ENCODE measurements at places on chromosomes 2 and 18. TPM values are rescaled to one million over a fixed set of nuclear protein-coding genes. Genes with fewer than 3 reads are reported as not detected.
A peak's percentile ranks its signal among the peaks of the same experiment; 100 is the strongest.

DNA sequence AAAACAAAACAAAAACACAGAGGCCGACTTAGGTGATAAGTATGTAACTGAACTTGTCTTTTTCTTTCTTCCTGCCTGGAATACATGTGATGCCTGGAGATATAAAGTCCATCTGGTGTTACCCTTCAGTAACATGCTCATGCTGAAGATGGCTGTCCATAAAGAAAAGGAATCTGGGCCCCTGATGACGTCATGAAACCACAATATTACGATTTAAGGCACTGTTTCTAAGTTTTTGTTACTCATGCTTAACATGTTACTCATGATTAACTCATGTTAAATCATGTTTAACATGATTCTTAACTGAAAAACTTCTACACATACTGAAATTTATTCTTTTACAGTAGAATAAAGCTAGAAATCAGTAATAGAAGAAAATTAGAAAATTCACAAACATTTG lies 49.0 kb downstream of the STRADB start:
- no peak overlapping the region for H3K4me3 ChIP-seq
- no peaks in the 10 kb centered on the region for H3K36me3 ChIP-seq
- DNase-seq, result no peak
- no peak overlapping the region for H3K27ac ChIP-seq
- no peaks in the 10 kb centered on the region for H3K4me1 ChIP-seq

DNA sequence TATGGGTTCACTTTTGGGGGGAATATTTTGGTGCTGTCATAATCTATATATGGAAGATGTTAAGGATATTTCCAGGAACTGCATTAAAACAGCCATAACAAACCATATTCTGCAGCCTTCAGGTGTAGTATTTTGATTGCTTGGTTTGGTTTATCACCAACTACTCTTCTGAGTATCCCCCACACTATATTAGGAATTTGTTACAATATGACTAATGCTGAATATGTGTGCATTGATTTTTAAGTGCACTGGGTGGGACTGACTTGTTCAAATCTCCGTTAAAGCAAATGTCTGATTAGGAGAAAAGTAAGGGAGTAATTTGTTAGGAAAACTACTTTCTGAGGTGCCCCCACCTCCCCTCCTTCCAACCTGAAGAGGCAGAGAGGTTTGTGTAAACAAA lies 47.7 kb downstream of the SPTBN1 start:
- H3K27me3 ChIP-seq, result no peaks in the 10 kb centered on the region
- H3K36me3 ChIP-seq, result no peaks in the 10 kb centered on the region
- H3K27ac ChIP-seq, result no peak overlapping the region
- DNase-seq, result no peak
- no peak overlapping the region for H3K4me3 ChIP-seq

GRCh38 chr2:1891971-1892486 lies 147.7 kb upstream of the PXDN start:
- no peak overlapping the region for H3K4me3 ChIP-seq
- no peaks in the 10 kb centered on the region for H3K36me3 ChIP-seq
- no peak for DNase-seq
- H3K27ac ChIP-seq, result no peak overlapping the region
- H3K4me1 ChIP-seq, result no peaks in the 10 kb centered on the region
- H3K27me3 ChIP-seq, result no peaks in the 10 kb centered on the region

GRCh38 chr18:29753379-29753778 lies 1289.2 kb downstream of the DSC3 start:
- no peak for DNase-seq
- H3K36me3 ChIP-seq, result no peaks in the 10 kb centered on the region
- H3K27me3 ChIP-seq, result no peaks in the 10 kb centered on the region
- H3K27ac ChIP-seq, result no peak overlapping the region

DNA sequence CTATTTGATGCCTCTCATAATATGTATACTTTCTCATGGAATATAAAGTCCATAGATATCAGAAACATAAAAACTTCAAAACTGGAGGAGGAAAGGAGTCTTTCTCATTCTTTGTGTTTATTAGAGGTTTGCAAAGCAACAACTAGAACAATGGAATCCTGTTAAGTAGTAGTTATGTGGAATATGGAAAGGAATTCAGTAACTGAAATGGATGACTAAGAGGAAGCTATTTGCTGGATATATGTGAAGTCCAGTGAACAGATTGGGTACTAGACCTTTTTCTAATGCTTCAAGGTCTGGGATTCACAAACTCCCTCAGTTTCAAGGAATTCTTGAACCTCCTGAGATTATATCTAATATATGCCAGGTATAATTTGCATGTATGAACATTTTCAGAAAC lies 353.6 kb upstream of the FANCL start:
- no peak overlapping the region for H3K27ac ChIP-seq
- no peaks in the 10 kb centered on the region for H3K27me3 ChIP-seq
- H3K4me3 ChIP-seq, result no peak overlapping the region
- no peaks in the 10 kb centered on the region for H3K36me3 ChIP-seq
- no peaks in the 10 kb centered on the region for H3K4me1 ChIP-seq

GRCh38 chr2:119823734-119824334 lies 64.1 kb downstream of the PTPN4 start:
- no peak for DNase-seq
- H3K36me3 ChIP-seq, result no peaks in the 10 kb centered on the region
- H3K4me1 ChIP-seq, result no peaks in the 10 kb centered on the region

- H3K4me3 ChIP-seq, result no peak overlapping the region
- H3K36me3 ChIP-seq, result no peaks in the 10 kb centered on the region
Measured at GRCh38 chr18:54806526-54806925, 21.8 kb upstream of the RAB27B start.

GRCh38 chr2:202450785-202451184 lies 74.7 kb downstream of the BMPR2 start:
- no peak for DNase-seq
- no peaks in the 10 kb centered on the region for H3K36me3 ChIP-seq
- no peak overlapping the region for H3K27ac ChIP-seq
- H3K4me1 ChIP-seq, result no peaks in the 10 kb centered on the region

GRCh38 chr2:46632349-46632748 lies 153.0 kb downstream of the TMEM247 start:
- H3K36me3 ChIP-seq, result no peaks in the 10 kb centered on the region
- H3K27me3 ChIP-seq, result no peaks in the 10 kb centered on the region
- no peaks in the 10 kb centered on the region for H3K4me1 ChIP-seq
- peak overlapping the region; percentile 16 for H3K27ac ChIP-seq

DNA sequence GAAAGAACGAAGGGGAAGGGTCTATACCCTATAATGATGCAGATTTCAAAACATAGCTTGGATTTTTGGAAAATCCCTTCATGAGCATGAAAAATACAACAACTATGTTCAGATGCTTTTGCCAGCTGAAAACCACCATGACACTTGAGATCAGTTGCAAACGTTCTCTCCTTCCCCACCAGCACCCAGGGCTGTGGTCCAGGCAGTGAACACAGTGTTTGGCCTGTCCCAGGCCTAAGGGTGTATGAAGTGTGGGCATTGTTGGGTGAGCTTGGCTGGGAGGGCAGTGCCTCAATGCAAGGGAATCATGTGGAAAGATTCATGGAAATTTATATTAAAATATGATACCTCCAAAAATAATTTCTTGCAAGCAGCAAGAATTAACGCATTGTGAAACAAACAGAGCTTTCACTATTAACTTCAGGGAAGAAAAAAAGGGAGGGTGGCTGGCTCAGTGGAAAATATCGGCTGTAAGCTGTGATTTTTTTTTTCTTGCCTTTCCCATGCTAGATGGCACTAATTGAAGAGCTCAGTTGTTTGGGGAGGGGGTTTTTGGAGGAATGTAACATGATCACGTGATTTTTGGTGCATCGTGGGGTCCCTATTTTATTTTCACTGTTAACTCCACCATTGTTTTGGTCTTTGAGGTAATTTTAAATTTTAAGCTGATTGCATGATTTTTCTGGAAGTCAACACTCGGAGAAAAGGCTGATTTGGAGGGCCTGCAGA lies 52.0 kb downstream of the CDC42EP3 start:
- no peak overlapping the region for H3K4me3 ChIP-seq
- H3K27me3 ChIP-seq, result no peaks in the 10 kb centered on the region
- H3K27ac ChIP-seq, result no peak overlapping the region
- H3K36me3 ChIP-seq, result no peaks in the 10 kb centered on the region
- DNase-seq, result no peak

GRCh38 chr2:231765496-231765929 lies 15.6 kb downstream of the PDE6D start:
- no peak overlapping the region for H3K27ac ChIP-seq
- no peak for DNase-seq
- H3K36me3 ChIP-seq, result no peaks in the 10 kb centered on the region
- no peak overlapping the region for H3K4me3 ChIP-seq

- no peak for DNase-seq
- no peak overlapping the region for H3K27ac ChIP-seq
- H3K27me3 ChIP-seq, result no peaks in the 10 kb centered on the region
- no peaks in the 10 kb centered on the region for H3K4me1 ChIP-seq
- H3K36me3 ChIP-seq, result no peaks in the 10 kb centered on the region
Measured at GRCh38 chr2:128263902-128264331, 54.8 kb downstream of the HS6ST1 start.

DNA sequence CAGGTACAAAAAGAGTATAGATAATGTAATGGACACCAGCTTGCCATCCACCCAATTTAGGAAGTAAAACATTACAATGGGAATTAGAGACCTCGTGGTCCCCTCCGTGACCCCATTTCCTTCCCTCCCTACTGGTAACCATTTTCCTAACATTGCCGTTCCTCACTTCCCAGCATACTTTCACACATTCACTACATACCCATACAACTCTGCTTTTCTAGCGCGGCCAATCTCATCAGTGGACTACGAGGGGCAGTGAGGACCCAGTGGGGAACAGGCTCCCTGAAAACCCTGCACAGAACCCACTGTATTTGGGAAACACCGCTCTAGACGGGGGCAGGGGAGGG lies 1.1 kb downstream of the ENOSF1 start:
- H3K27me3 ChIP-seq, result no peaks in the 10 kb centered on the region
- no peak for DNase-seq
- H3K36me3 ChIP-seq, result no peaks in the 10 kb centered on the region
- peak overlapping the region; percentile 61 for H3K4me3 ChIP-seq
- peaks cover 7% of the 10 kb centered on the region for H3K4me1 ChIP-seq

DNA sequence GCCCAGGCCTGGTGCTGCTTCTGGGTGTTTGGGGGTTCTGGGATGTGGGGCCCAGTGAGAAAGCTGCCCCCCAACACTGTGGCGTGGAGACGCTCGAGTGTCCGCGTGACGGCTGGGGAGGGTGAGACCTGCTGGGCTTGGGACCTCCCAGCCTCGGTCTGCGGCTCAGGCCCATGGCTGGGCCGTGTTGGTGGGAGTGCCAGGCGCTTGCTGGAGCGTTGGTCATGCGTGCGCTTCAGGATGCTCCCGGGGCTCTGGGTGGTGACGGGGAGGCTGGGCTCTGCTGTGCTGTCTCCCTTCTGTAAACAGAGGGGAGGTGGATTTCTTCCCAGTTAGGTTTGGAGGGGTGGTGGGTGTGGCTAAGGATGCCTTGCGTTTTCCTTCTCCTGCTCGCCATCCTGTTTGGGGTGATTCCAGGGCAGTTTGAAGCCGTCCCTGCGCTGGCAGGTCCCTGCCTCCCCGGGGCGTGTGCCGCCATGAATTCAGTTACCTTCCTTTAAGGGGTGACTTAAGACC lies 606 bp downstream of the GAL3ST2 start:
- no peak overlapping the region for H3K4me3 ChIP-seq
- peak; percentile 13 for DNase-seq
- no peak overlapping the region for H3K27ac ChIP-seq
- H3K36me3 ChIP-seq, result no peaks in the 10 kb centered on the region

DNA sequence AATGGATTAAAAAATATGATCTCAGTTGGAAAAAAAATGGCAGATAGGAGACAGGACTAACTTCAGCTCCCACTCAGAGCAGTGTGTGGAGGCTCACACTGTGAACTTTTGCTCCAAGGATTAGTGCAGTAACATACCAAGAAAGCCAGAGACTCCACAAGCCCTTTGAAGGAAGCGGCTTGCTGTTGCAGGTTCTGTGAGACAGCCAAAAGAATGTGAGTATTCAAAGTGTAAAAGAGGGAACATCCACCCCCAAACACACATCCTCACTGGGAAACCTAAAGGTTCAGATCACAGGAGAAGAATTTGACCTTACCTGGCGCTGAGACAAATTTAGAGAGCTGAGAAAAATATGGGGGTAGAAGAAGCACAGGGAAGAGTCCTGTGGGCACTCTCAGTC lies 77.5 kb downstream of the FAM171B start:
- no peaks in the 10 kb centered on the region for H3K4me1 ChIP-seq
- no peak for DNase-seq
- no peaks in the 10 kb centered on the region for H3K27me3 ChIP-seq
- H3K27ac ChIP-seq, result peak overlapping the region; percentile 12
- no peak overlapping the region for H3K4me3 ChIP-seq
- no peaks in the 10 kb centered on the region for H3K36me3 ChIP-seq

DNA sequence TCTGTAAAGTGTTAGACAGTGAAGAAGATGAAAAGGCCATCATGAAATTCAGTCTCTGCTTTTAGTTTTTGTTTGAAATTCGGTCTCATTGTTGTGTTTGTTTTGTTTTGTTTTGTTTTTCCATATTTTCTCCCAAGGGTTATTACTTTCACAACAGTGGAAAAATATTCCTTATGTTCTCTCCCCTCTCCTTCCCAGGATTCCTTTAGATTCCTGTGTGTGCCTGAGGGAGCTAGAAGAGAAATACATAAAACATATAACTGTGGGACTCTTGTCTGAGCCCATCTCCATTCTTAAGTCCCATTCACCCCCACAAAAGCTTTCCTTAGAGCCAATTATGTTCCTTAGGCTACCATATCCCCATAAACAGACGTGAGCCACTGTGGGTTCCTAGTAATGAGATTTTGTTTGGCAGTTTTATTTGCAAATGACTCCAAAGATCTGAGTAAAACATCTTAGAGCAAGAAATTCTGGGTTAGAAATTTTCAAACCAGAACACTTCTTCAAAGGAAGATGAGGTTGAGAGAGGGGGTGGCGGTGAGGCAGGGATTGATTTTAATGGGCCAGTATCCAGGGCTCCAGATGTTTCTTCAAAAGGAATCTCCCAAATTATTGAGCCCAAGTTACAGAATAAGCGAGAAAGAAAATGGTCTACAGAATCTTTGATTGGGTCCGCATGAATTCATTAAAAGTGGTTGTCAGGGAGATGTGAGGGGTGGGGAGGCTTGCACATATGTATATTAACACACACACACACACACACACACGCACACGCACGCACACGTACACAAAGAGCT lies 157.8 kb upstream of the TNP1 start:
- no peaks in the 10 kb centered on the region for H3K27me3 ChIP-seq
- no peak for DNase-seq
- H3K36me3 ChIP-seq, result no peaks in the 10 kb centered on the region
- H3K4me1 ChIP-seq, result no peaks in the 10 kb centered on the region
- no peak overlapping the region for H3K27ac ChIP-seq

DNA sequence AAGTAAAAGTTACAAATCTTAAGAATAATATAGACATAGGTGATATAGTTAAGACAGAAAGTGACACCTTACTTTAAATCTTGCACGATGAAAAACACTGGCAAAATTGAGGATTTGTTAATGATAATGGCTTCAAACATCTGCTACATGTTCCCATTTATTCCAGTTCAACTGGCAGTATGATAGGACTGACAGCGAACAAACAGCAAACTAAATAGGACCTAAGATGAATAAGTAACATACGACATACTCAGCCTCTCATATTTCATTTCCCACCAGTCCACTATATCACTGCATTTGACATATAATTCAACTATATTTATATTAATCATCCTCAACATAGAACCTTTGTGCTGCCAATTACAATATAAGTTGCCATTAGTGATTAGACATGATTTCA lies 36.3 kb downstream of the ACVR1C start:
- H3K27me3 ChIP-seq, result no peaks in the 10 kb centered on the region
- no peaks in the 10 kb centered on the region for H3K36me3 ChIP-seq
- H3K4me1 ChIP-seq, result no peaks in the 10 kb centered on the region
- DNase-seq, result no peak
- no peak overlapping the region for H3K4me3 ChIP-seq
- H3K27ac ChIP-seq, result no peak overlapping the region

The MORN2 gene
- 14.3 TPM for total RNA-seq

The CYB5A gene
- 646 TPM for total RNA-seq

The FSHR gene
- not detected for total RNA-seq
